Temporal lobe (tissue), 4 donors: ENCODE measurements at places on chromosomes 12 and 14. TPM values are rescaled to one million over a fixed set of nuclear protein-coding genes. Genes with fewer than 3 reads are reported as not detected.

OVCH1 gene
- total RNA-seq = 0.25 TPM

C12orf60 gene
- total RNA-seq = 1.2 TPM

C14orf132 gene
- total RNA-seq = 41.8 TPM

KRT78 gene
- not detected for total RNA-seq

RNASE3 gene
- total RNA-seq = not detected

TOMM20L gene
- total RNA-seq = not detected
